ENCODE measurements at places on chromosomes 7 and 10.

DNA sequence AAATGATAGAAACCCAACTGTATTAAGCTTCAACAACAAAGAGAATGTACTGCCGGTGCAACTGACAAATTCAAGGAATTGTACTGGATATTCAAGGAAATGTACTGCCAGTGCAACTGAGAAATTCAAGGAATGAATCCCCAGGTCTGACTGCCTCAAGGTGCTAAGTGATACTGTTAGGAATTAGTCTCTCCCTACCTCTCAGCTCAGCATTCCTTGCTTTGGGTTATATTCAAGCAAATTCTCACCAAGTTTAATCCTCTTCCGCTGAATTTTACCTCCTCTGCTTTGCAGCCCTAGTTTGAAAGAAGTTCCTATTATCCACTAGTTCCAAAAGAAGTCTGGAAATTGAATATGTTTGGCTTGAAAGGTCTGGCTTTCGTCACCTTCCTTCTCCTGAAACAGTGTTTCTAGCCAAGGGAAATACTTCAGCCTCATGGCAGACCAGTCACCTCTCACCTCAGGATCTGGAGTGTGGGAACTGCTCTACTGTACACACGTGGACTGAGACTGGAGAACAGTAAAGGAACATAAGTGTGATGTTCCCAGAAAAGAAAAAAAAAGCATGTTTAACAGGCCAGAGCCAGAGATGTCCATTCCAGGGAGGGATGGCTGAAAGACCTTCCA is 60.4 kb downstream of the SORCS1 start:
- DNase-seq: no peak

DNA sequence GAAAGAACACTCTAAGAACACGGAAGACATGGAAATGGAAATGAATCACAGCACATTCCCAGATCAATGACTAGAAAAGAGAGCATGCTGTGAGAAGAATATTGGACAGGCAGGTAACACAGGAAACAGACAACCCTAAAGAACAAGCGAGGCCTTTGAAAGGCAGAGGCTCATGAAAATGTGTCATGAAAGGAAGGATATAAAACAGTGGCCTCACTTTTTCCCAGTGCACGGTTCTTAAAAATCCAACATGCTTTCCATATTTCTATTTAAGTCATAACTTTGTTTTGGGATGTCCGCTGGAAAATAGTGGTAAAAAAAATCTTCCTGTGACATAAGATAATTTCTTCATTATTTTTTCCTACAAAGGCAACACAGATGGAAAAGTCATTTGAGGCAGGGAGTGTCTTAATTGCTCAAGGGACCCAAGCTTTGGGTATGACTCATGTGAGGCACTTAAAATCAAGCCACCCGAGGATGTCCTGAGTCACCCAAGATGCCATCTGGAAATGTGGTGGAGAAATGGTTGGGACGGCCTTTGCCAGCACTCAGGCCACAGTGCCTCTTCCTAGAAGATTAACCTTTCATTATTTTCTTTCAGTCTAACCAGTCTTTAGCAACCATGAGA is 17.0 kb downstream of the ITIH5 start:
- DNase-seq: no peak

- DNase-seq: no peak
Measured at GRCh38 chr7:21106296-21106732, 319.6 kb upstream of the SP8 start.

DNA sequence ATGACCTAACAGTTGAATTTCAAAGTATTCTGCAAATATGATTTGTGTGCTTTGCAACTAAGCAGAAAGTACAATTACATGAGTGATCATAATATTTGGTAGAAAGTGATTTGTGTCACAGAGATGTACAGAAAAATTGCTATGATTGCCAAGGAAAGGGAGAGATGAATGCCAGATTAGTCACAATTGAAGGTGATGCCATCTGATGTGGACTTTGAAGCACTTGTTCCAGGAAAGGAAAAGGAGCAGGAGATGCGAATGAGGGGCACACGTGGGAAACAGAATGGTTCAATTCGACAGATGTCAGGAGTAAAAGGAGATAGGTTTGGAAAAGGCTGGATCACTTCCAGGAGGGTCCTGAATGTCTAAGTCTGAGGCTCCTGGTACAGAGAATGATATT is 153.1 kb upstream of the LAMB4 start:
- no peak for DNase-seq

GRCh38 chr7:103912891-103913605 is 76.4 kb downstream of the RELN start:
- no peak for DNase-seq

DNA sequence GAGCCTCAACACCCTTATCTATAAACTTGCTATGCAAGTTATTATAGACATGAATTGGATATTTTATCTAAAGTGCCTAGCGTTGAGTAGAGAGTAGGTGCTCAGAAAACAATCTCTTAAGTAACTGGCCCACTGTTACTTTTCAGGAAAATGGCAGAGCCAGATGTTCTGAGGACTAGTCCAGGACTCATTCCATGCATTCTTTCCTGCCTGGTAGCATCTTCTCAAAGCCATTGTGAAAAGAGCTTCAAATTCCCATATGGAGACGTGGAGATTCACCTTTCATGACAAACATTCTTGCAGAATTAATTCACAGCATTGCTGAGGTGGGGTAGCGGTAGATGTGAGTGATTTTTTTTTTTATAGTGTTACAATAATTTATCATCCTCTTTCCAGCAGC is 35.9 kb upstream of the ITPRID1 start:
- no peak for DNase-seq

GRCh38 chr7:1227071-1227804 is 5.4 kb upstream of the UNCX start:
- no peak for DNase-seq

GRCh38 chr7:115059321-115059720 is 137.4 kb downstream of the MDFIC start:
- DNase-seq: no peak
